Amniotic stem cell (primary cell): ENCODE measurements at places on chromosomes 7 and 10.

GRCh38 chr10:2935647-2936386 lies 131.5 kb upstream of the PFKP start:
- no peak for DNase-seq

- DNase-seq: no peak
Measured at GRCh38 chr10:3395041-3395440, 222.5 kb upstream of the PITRM1 start.

DNA sequence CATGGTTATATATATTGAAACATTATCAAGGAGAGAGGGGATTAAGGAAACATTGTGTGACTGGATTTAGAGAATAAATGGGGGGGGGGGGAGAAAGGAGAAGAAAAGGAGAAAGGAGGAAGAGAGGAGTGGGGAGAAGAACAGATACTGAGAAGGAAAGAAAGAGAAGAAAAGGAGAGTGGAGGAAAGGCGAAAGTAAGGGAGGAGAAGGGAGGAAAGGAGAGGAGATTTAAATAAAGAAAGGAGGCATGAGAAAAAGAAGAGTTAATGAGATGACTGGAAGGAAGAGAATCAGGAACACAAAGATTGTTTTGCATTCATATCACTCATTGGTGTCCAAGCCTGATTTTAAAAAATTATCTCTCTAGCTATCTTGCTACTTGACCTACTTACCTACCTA lies 16.1 kb upstream of the TSPAN12 start:
- no peak for DNase-seq

- no peak for DNase-seq
Measured at GRCh38 chr10:24574161-24574560, 149.5 kb downstream of the ARHGAP21 start.

GRCh38 chr10:52459097-52459496 lies 145.0 kb downstream of the DKK1 start:
- DNase-seq: no peak

DNA sequence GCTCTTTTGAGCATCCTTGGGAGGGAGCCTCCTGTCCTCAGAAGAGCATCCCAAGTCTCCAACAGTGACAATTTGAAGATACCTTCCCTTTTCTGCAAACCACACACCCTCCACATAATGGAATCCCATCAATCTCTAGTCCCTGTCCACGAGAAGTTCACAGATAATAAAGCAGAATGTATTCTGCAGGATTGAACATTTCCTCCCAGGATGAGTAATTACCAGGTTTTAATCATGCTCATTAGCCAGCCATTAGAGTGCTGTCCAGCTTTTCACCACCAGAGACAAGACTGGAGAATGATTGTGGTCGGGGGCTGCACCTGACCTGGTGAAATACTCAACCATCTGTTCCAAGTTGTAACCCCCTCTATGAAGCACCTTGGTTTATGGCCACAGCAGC lies 958.6 kb downstream of the KCNMA1 start:
- no peak for DNase-seq
